Urinary bladder (tissue), 4 donors: ENCODE measurements at places on chromosomes 11 and 22. TPM values are rescaled to one million over a fixed set of nuclear protein-coding genes. Genes with fewer than 3 reads are reported as not detected.

Gene DERL3
- total RNA-seq = 0.74 TPM

Gene C11orf16
- not detected for total RNA-seq

Gene CBX7
- 11.6 TPM for total RNA-seq

Gene LRRN4CL
- 10.9 TPM for total RNA-seq

Gene GAL3ST3
- 0.42 TPM for total RNA-seq

Gene MISFA
- total RNA-seq = 2.6 TPM

Gene ELP4
- 66.1 TPM for total RNA-seq

Gene GLB1L3
- total RNA-seq = 0.11 TPM

Gene EXPH5
- total RNA-seq = 5.1 TPM

DNA sequence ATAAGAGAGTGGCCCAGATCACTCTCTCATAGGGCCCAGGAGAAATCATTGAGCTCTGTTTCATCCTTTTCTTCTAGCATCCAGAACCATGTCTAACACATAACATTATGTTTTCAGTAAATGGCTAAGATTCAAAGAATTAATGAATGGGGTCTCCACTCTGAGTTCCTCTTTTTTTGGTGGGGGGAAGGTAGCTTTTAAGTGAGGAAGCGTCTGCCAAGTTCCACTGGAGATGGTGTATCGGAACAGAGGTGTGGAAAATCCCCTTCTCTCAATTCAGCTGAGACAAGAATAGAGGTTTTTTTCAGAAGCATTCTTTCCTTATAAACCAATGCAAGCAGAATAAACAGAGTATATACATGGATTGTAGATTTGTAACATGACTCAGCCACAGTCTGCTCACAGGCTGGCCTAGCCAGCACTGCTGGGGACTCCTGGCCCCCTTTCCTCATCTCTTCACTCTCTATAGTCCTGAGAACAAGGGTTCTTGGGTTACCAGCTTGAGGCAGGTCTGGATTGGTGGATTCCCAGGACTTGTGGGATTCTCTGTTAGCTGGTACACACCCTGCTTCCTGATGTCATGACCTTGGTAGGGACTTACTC is 97.2 kb downstream of the TRAF6 start:
- no peak for DNase-seq

DNA sequence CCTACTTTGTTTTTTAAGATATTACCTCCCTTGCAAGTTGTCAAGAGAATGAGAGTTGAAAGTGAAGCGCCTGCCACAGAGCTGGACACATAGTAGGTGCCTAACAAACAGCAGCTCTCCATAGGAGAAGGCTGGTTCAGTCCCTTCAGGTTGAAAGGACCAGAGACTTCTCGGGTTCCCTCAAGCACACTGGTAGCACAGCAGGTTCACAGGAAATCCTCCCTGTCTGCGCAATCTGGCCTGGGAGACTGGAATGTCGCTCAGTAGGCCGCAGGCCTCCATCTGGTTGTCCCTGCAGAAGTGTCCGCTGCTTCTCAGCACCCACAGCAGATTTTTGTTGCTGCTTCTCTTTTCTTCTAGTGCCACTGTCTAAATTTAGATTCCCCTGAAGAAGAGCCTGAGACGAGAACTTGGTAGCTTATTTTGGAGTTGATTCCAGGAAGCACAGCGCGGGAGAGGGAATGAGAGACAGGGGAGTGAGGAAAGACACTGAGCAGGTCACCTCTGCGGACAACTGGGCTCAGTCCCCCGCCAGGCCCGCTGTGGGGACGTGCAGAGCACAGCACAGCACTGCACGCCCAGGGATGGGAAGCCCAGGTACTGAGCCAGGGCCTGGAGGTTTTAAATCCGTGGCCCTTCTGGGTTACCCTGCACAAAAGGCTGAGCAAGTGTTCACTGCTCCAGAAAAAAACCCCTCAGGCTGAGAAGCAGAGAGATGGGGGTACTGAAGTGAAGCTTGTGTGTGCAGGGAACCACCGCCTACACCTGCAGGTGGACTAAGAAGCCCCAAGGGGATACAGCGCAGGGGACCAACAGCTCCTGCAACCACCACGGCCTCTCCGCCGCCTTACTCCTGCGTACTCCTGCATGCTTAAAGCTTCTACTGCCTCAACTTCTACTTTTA is 31.6 kb downstream of the RBX1 start:
- no peak for DNase-seq

DNA sequence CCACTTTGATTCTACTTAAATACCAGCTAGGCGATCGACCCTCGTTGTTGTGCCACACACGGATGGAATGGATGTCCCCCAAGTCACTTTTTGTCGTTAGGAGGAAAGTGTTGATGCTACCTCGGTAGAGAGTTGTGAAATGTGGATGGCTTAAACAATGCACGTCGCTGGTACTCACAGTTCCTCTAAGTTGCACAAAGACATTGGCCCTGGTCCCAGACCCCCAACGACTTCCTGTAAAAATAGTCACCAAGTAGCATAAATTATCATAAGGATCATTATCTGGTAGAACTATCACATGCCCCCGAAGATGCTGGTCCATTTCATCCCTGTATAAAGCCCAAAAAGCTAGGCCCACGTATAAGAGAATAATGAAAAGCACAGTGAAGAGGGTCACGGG is 3.8 kb downstream of the PKDREJ start:
- DNase-seq = no peak

GRCh38 chr11:441043-441417 is 781 bp downstream of the ANO9 start:
- DNase-seq = no peak

DNA sequence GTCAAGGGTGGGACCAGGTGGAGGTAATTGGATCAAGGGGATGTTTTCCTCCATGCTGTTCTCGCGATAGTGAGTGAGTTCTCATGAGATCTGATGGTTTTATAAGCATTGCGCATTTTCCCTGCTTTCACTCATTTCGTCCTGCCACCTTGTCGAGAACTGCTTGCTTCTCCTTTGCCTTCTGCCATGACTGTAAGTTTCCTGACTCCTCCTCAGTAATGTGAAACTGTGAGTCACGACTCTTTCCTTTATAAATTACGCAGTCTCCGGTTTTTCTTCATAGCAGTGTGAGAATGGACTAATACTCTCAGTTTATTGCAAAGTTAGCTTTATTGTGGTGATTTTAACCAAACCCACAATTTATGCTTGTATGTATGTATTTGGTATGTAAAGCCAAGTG is 878.5 kb upstream of the ANO3 start:
- DNase-seq = no peak

DNA sequence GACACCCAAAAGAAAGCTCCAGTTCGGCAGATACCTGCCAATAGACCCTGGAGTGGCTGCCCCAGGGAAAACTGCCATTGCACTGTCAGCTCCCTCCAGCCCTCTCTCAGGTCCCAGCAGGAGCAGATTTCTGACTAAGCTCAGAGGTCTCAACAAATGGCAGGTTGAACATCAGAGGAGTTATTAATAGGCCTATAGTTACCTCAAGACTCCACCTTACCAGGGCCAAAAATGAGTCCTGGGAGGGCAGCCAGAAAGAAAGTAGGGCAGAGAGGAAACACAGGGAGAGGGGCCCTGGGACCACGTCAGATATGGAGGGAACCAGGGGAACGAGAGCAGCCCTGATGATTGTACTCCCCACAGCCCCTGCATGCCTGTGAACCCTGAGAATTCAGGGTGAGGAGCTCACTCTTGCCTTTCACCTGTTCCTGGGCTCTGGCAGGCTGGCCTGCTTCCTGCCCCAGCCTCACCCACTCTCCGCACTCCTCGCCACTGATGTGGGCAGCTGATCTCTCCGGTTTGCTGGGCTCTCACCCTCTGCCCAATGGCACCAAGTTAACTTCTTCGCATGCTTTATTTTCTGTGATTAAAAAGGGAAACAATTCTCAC is 4.3 kb upstream of the RGL4 start:
- no peak for DNase-seq

DNA sequence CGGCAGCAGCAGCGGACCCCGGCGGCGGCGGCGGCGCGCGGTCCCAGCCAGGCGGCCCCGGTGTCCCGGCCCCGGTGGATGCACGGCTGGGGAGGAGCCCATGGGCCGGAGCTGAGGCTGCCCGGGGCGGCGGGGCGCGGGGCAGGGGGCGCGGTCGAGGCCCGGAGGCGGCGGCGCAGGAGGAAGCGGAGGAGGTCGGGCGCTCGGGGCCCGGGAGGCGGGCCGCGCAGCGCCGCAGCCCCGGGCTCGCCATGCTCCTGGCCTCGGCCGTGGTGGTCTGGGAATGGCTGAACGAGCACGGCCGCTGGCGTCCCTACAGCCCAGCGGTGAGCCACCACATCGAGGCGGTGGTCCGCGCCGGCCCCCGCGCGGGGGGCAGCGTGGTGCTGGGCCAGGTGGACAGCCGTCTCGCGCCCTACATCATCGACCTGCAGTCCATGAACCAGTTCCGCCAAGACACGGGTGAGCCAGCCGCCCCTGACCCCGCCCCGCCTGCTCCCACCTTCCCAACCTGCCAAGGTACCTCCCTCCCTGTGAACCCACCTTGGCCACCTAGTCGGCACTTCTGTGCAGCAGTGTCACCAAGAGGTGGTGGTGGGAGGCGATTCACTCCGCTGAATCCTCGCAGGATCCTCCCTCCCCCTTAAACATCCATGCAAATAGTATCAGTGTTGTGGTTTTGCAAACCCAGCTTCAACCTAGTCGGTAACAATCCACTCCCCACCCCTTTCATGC is 580 bp downstream of the DTX4 start:
- DNase-seq = no peak

DNA sequence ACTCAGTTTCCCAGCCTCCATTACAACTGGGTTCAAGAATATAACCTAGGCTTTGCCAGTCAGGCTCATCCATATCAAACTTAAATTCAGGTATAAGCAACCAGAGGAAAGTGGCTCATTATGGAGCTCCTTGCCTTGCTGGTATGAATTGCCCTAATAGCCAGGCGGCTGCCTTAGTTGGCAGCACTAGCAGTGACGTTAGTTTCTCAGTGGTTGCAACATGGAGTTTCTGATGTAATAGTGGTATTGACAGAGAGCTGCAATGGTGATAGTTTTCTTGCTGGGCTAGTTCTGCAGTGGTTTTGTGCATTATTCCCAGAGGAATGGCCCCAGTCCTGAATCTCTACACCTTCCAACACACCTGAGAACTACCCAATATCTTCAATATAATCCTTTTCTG is 3.8 kb upstream of the TMEM123 start:
- DNase-seq = no peak

DNA sequence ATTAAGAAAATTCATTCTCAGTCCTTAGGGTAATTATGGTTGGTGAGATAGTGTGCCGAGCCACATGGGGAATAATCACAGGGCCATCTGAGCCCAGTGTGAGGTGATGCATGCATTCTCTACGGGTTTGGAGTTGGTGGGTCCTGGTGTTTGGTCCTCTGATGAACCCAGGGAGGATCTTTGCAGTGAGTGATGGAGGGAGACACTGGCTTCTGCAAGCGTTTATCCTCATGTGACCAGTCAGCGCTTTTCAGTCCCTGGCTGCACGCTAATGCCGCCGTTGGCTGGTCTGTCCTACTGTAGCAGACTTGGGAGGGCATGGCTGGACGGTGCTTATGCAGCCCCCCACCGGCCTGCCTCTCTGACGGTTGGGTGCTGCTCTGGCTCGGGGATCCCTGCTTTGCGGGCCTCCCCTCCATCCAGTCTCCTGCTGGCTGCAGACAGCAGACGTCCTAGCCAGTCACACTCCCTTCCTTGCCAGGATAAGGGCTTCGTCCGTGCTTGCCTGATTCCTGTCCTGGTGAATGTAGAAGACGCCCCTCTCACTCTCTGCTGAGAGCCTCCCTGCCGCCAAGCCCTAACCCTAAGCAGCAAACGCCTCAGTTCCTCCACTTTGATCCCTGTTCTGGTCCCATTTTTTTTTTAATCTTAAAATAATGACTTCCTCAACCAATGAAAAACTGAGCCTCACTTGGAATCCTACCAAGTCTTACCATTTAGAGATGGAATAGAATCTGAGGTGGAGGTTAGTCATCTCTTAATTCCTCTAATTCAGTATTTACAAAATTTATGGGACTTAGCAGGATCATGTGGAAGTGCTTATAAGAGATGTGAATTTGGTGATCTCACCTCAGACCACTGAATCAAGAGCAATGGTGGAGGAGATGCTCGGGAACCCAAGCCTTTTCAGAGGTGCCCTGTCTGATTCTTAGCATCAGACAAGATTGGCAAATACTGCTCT is 143.7 kb upstream of the SORL1-AS1 start:
- DNase-seq = no peak

DNA sequence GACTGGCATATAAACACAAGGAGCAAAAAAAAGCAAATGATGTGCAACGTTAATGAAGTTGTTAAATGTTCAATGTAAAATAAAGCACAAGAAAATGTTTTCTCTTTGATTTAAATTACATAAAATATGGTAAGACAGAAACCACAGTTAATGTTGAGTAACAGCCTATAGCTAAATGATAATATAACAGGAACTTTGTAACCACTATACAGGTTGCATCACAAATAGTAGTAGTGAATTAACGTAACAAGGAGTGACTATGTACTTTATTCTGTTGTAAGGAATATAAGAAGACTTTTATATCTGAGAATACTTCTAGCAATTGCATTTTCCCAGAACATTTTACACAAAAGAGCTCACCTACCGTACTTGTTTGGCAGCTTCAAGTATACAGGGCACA is 16.9 kb downstream of the SAAL1 start:
- no peak for DNase-seq

DNA sequence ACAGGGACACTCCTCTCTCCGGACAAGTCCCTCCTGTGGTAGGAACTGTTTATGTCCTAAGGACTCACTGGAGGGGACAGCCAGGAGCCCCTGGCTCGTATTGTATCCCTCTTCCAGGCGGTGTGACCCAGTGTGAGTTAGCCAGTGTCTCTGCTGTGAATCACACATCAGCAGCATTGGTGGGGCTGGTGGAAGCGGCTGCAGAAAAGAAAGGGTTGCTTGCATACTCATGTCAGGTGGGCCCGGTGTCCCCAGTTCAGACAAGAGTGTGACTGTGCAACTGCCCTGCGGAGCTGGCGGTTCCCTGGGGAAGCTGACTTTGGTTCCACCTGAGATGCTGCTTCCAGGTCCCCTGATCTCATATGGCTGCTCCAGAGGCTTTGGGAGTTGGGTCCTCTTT is 99.4 kb downstream of the ZBTB16 start:
- no peak for DNase-seq

- DNase-seq = no peak
Measured at GRCh38 chr11:83294208-83294607, 8.0 kb upstream of the CCDC90B start.

- no peak for DNase-seq
Measured at GRCh38 chr22:36713436-36713835, 9.9 kb upstream of the CACNG2 start.

- DNase-seq = no peak
Measured at GRCh38 chr22:19430890-19431541, 517 bp downstream of the HIRA start.
